ENCODE measurements at places on chromosomes 4 and X.

- no peak for DNase-seq
Observed at GRCh38 chrX:31279359-31279758, 207.5 kb upstream of the FTHL17 start.

DNA sequence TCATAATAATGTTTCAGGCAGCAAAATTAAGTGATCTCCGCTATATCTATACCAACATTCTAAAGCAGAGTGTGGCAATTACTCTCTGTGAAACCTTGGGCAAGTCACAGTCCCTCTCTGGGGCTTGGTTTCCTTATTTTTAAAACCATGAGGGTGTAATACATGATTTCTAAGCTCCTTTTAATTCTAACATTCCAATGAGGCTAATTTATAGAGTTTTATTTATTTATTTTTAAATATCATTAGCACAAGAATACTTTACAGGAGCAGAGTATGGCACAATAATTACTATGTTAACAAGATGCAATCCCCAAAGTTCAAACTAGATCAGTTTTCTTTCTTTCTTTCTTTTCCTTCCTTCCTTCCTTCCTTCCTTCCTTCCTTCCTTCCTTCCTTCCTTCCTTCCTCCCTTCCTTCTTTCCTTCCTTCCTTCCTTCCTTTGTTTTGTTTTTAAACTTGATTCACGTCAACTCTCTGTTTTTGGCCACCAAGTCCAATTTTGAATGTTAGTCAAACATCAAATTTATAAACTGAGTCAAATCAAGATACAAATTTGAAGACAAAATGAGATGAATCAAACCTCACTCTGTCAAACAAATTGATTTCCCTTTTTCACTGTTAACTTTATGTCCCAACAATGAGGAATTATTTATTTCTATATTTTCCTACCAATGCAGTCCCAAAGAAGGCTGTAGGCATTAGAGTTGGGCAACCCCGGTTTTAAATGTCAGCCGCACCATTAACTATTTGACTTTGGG, 50.2 kb upstream of the GPR174 start:
- DNase-seq: no peak

DNA sequence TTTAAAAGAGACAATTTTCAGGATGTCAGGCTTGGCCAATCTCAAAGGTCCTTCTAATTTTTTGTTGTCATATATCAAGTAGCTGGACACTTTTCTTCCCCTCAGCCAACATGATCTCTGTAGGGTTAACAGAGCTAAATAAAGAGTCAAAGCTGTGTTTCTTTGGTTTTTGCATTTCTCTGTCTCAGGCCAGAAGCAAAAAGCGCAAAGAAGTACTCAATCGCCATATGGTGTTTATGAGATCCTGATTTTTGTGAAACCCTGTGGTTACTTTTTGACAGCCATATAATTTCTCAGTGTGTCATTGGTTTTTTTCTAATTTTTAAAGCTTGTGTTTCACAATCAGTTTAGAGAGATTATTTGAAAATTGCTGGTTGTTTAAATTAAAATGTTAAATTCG, 111.9 kb downstream of the MAPK10 start:
- no peak for DNase-seq

DNA sequence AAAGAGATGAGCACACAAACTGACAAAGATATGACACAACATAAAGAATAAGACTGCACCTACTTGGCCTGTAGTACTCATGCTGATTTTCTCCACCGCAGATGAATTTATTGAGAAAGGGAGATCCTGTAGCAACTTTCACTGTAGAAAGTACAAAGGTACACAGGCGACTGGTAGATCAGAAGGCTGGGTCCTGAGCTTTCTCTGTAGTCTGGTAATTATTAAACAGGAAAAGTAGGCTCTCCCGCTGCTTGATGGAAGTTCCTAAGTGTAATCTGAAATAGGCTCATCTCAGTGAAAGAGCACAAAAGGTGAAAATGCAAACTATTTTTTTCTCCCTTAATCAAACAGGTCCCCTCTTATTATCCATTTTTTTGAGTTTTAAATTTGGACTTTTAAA, at the start of gene ADH6:
Gene ADH6, minus strand, starts transcription at position 175 of the 400 bp plus-strand sequence. Its CDS starts 94 bp downstream, at position 81.
- no peak for DNase-seq

GRCh38 chr4:106287353-106287969, 28.5 kb downstream of the TBCK start:
- no peak for DNase-seq

All from GM13976 (cell line).